Suppressor macrophage treated with lipopolysaccharide for 4 hours (primary cell): ENCODE measurements at places on chromosomes 11 and 22.

- no peak for DNase-seq
Observed at GRCh38 chr22:49268924-49269323, 558.7 kb downstream of the BRD1 start.

DNA sequence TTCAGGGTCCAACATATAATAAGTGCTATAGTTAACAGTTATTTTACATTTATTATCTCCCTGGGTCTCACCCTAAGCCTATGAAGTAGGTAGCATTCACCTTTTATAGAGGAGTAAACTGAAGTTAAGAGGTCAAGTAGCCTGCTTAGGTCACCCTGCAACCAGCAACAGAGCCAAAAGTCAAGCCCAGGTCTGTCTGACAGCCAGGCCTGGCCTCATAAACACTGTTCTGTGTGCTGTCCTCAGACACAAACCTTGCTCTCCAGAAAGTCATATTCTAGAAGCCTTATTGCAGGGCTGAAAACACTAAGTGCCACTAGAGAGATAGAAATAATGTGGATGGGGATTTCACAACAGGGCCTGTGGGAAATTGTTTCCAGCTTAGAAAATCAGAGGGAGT is 59.3 kb downstream of the BDNF start:
- no peak for DNase-seq

GRCh38 chr11:8745431-8746253 is 63.0 kb downstream of the RPL27A start:
- no peak for DNase-seq

DNA sequence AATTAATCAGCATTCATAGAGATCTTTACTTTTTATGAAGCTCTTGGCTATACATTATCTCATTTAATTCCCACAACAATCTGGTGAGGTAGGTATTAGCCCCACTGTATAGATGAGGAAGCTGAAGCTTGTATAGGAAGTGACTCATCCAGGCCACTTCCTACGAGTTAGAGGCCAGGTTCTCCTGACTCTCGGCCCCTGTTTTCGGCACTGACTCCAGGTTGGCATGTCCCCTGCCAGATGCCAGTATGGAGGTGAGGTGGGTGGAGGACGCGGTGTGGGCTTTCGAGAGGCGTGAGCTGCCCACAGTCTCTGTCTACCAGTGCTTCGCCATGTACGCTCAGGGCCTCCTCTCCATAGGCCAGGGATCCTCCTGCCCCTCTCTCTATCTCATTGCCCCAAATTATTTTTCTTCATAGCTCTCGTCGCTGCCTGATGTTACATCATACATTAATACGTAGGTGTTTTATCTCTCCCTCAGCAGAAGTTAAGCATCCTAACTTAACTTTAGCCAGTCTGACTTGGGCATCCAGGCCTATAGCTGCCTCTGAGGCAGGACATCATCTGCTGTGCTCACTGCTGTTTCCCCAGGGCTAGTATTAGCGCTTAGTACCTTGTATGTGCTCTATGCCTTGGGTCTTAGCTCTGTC is 9.0 kb downstream of the DGAT2 start:
- DNase-seq: peak; percentile 56

DNA sequence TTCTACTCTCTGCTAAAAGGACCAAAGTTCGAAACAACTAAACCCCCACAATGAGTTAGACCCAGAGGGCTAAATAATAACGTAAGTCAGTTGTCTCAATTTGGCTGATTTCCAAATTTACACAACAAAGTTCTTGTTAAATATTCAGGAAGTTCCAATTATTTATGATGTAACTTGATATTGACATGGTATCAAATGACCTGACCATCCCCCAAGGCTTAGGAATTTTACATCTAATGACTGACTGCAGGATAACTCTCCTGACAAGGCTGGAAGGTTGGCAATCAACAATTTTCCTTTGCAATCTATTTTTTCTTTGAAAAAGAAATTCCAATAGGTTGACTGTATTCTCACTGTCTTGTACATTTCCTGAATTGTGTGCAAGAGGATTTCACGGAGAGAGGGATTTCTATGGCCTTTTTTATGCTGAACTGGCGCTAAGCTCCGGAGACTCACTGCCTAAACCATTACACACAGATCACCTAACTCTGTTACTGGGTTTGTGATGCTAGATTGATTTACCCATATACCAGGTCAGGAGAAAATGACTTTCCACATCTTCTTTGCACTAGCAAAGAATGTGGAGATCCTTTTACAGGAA is 9.6 kb upstream of the CDON start:
- no peak for DNase-seq

DNA sequence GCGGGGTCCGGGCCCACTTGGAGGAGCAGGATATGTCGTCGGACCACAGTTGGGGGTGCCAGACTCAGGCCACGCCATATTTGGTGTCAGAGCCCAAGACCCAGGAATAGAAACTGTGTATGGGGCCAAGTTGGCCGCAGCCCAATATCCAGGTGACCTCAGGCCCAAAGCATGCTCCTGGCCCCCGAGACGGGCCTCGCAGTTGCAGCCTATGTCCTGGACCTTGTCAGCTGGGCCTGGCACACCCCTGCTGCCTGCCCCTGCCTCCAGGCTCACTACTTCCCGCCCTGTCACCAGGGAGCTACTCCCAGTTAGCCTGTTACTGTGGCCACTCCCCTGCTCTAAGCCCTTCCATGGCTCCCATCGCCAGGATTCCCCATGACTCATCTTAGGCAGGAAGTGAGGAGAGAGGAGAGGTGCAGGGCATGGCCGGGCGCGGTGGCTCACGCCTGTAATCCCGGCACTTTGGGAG is 23.1 kb downstream of the A4GALT start:
- DNase-seq: no peak

DNA sequence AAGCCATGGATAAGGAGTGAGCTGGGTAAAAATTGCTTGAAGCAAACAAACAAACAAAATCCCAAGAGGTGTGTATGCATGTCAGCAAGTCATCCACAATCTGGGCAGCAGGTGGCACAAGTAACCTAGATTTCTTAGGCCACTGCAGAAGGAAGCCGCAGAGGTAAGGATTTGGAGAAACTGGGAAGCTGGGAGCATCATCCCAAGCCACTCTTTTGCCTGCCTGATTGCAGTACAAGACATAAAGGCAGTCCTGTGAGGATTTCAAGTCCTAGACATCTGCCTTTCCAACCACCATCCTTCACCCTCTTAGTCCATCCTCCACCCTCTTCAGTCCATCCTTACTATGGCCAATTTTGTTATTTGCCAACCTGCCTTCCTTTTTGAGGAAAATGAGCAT is 67.2 kb upstream of the BMAL1 start:
- DNase-seq: peak; percentile 39
